Left cardiac atrium (tissue), 4 donors: ENCODE measurements at places on chromosomes 5 and 9.

DNA sequence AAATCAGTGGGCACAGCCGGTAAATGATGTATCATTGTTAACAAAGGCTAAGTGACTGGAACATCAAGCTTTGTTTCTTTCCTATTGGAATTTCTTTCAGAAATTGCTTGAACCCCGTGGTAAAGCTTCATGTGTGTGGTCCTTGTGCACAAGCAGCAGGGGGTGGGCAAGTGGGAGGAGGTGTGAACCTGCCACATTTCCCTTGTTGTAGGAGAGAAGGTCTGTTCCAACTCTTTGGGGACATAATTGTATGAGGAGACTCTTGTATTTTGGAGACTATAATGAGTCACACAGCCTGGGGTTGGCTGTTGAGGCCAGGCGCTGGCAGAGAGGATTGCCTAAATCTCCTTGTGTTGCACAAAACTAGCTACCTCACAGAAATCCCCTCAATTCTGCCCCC, 620.5 kb downstream of the IRX1 start:
- no peak for DNase-seq

- DNase-seq, result peak; percentile 30
Measured at GRCh38 chr5:73031839-73032238, 76.0 kb downstream of the FCHO2 start.

- peak; percentile 44 for DNase-seq
Measured at GRCh38 chr9:94819161-94819687, 92.7 kb downstream of the AOPEP start.

DNA sequence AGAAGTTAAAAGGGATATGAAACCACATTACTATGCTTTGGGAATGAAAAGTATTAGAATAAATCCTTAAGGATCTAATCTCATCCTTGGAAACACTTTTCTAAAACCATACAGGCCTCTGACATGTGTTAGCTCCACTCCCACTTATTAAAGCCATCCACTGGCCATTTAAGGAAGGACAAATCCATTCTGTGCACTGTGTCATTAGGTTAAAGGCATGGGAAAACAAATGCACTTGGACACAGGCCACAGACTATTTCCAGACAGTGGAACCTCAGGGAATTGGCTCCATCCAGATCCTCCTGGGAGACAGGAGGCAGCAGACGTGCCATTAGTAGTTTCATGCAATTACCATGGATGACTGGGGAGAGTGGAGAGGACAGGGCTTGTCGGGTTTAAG, 454.9 kb downstream of the ENC1 start:
- no peak for DNase-seq

GRCh38 chr5:134577796-134578577, 52.5 kb downstream of the JADE2 start:
- DNase-seq, result peak; percentile 85

- no peak for DNase-seq
Measured at GRCh38 chr9:134895097-134895496, 14.5 kb downstream of the FCN2 start.

DNA sequence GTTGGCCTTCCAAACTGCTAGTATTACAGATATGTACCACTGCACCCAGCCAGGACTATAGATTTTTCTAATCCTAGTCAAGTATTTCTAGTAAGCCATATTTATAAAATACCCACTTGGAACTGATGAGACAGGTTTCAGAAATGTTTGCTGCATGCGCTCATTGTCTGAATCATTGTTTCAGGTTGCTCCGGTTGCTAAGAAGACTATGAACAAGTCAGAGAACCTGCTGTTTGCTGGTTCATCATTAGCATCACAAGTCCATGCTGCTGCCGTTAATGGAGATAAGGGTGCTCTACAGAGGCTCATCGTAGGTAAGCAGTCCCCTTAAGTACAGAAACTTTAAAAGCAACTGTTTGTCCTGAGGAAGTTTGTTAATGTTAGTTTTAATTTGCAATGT, 5.3 kb downstream of the INVS start:
- DNase-seq, result no peak

DNA sequence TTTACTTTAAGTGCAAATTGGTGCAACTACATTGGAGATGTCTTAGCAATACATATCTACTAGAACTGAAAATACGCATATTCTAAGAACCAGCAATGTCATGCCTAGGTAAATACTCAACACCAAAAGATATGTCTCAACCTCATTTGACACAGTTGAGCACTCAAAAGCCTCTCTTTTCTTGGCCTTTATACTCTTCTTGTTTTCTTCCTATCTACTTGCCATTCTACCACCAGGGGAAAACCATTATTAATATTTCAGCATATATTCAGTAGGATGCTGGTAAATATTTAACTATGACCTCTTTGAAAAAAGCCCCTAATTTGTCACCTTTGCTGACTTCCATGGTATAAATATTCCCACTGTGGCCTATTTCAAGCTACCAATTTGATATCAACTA, 443.8 kb downstream of the LRRC70 start:
- no peak for DNase-seq

DNA sequence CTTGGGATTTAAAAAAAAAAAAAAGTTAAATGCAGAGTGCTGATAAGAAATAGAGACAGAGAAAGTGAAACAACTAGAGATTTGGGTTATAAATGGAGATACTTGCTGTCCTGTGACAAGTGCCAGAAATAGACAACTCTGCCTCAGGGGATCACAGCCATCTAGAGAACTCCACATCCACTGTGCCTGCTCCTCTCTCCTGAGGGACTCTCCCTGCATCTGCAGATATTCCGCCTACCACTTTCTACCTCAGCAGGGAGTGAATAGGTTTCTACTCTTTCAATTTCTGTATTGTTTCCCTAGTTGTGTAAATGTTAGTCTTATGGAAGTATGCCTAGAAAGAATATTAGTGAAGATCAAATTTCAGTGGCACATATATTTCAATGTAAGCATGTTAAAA, 307.2 kb downstream of the HTR1A start:
- no peak for DNase-seq
